Left ventricle myocardium inferior (tissue), 1 donor: ENCODE measurements at places on chromosomes 16 and 17.

- no peak for DNase-seq
These were observed 39.9 kb upstream of the ABCC11 start for GRCh38 chr16:48287239-48287638.

- DNase-seq = no peak
These were observed 24.2 kb downstream of the CASKIN2 start for GRCh38 chr17:75490953-75491649.

DNA sequence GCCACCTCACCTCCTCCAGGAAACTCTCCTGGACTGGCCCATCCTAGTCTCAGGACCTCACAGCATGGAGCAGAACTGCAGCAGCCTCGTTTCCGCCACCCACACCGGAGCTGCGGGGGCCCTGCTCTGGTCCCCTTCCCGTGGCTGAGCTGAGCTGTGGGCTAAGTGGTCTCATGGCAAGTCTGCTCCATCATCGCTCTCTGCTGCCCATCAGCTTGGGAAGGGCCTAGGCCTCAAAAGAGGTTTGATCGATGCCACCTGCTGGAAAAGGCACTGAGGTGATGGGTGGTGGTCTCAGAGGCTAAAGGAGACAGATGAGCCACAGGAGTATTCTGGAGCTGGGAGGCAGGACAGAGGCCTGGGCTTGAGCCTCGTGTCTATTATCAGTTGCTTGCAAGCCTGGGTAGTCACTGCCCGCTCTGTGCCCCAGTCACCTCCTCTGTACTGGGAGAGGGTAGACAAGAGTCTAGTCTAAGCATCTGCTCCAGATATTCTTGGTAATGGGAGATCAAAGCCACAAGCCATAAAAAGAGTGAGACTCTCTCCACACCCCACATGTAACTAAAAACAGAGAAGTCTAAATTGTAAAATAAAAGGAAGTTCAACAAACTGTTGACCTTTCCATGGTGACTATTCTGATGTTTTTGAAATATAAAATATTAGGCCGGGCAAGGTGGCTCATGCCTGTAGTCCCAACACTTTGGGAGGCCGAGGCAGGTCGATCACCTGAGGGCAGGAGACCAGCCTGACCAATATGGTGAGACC, 1.6 kb downstream of the ITGAE start:
- DNase-seq = no peak

DNA sequence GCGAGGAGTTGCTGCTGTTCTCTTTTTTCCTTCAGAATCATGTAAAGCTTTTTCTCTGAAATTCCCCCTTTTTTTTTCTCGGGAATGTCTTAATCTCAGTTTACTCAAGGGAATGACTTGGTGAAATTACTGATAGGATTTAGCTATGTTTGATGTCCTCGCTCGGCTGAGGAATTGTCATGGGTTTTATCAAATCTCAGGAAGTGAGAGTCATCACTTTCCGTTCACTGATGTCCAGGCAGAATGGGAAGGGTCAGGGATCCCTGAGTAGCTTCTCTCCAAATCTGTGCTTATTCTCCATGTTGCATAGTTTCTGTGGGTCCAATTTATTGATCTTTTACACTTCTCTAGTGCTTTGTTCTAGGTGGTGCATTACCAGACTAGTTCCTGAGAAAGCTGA, 6.3 kb downstream of the IGSF6 start:
- no peak for DNase-seq

GRCh38 chr16:13864689-13865088, 55.3 kb upstream of the ERCC4 start:
- no peak for DNase-seq

- no peak for DNase-seq
These were observed 25.0 kb downstream of the SCPEP1 start for GRCh38 chr17:57002904-57003303.

DNA sequence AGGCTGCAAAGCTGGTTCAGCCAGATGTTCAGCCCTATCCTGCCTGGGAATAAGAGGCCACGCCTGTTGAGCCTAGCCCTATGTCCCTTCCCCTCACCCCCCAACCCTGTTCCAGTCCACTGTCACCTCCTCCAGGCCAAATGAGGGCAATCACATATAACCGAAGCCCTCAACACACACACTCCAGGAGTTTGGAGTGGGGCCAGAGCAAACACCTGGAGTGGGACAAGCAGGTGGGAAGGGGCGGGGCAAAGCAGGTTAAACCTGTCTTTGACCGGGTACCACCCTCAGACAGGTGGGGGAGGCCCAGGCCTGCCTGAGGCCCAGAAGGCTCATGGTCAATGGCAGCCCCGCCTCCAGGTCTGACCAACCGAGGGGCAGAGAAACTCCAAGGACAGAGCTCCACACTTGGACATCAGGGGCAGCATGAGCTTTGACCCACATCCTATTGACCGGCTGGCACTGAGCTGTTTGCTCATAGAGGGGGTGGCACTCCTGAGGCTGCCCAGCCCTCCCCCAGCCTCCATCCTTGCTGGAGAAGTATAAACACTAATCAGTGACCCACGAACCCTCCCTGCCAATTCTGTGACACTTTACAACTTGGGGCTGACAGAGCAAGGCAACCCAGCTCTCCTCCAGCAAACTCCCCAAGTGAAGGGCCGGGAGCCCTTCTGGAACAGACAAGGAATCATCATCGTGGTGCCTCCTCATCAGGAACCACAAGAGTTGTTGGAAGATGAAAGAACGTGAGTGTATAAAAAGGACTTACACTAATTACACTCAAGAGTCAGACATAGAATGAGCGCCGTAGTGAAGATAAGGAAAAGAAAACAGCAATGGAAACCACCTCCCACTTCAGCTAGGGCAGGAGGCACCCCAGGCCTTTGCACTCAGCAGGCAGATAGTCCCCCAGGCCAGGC, 1.5 kb downstream of the ESRP2 start:
- no peak for DNase-seq

GRCh38 chr17:4135489-4135888, 7.3 kb downstream of the ZZEF1 start:
- DNase-seq = no peak

DNA sequence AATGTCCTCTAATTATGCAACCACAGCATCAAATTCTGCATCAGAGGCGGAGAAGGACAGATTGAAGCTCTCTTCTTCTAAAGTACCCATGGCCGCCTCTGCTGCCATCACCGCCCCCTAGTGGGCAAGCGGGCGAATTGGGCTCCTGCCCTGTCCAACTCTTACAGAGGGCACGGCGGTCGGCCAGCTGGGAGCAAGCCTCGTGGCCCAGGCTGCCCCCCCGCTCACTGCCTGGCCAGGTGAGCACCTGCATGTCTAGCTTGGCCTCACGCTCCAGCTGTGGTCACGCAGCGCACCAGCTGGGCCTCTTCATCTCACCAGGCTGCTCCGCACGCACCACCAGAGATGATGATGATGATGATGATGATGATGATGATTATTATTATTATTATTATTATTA, 146.1 kb upstream of the TOM1L1 start:
- no peak for DNase-seq

DNA sequence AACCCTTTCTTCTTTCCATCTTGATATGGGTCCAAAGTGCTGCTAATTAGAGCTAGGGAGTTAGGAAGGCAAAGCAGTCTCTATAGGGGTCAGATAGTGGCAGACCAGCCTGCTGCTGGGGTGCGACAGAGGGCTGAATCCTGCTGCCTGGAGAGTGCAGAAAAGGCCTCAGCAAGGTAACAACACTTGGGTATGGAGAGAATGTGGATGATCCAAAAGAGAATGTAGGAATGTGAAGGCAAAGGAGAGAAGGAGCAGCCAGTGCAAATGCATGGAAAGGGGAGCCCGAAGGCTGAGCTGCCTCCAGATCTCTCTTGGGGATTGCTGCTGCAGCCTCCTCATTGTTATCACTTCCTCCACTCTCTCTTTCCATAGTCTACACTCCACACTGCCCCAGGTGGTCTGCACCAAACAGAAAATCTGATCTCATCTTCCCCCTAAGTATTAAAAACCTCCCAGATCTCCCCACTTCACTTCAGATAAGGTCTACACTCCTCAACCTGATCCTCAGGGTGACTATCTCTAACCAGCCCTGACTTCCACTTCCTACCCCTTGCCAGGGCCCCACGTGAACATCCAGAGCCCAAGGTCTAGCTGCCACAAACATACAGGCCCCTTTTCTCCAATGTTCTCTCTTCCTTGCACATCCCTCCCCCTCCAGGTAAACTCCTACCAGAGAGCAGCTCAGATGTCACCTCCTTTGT, 28.8 kb downstream of the TOM1L2 start:
- no peak for DNase-seq

DNA sequence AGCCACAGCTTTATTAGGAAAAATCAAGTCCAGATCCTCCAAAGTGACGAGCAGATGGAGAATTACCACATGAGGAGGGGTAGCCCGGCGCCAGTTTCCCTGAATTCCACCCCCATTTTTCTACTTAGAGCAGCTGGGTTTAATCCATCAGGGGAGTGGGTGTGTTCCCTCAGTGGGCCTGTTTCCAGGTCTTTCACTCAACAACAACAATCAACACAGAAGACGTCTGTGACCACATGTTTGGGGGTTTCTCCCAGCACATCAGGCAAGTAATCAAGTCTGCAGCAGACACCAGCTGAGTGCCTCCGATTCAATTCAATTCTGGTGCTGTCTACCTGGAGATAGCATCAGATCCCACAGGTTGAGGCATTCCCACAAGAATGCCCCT, 6.8 kb downstream of the SLC6A2 start:
- peak; percentile 29 for DNase-seq

- DNase-seq = peak; percentile 71
These were observed 3.3 kb downstream of the HOXB2 start for GRCh38 chr17:48541577-48542113.

DNA sequence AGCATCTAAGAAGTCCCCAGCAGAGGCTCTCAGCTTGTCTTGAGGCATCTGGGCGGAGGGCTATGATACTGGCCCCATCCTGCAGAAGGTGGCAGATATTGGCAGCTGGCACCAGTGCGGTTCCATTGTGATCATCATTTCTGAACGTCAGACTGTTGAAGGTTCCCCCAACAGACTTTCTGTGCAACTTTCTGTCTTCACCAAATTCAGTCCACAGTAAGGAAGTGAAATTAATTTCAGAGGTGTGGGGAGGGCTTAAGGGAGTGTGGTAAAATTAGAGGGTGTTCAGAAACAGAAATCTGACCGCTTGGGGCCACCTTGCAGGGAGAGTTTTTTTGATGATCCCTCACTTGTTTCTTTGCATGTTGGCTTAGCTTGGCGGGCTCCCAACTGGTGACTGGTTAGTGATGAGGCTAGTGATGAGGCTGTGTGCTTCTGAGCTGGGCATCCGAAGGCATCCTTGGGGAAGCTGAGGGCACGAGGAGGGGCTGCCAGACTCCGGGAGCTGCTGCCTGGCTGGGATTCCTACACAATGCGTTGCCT, at the start of gene CIITA:
CIITA (plus strand) TSS at position 404 of the 543 bp plus-strand sequence; CDS start at position 533, 129 bp downstream.
- DNase-seq = peak; percentile 74

- no peak for DNase-seq
These were observed 70.4 kb downstream of the RPH3AL start for GRCh38 chr17:282000-282911.

GRCh38 chr17:17780922-17781590, 55.7 kb downstream of the SREBF1 start:
- no peak for DNase-seq

- DNase-seq = no peak
These were observed 32.1 kb upstream of the SREBF1 start for GRCh38 chr17:17868641-17869522.

- DNase-seq = no peak
These were observed 20.3 kb downstream of the CACNG5 start for GRCh38 chr17:66855204-66855603.

DNA sequence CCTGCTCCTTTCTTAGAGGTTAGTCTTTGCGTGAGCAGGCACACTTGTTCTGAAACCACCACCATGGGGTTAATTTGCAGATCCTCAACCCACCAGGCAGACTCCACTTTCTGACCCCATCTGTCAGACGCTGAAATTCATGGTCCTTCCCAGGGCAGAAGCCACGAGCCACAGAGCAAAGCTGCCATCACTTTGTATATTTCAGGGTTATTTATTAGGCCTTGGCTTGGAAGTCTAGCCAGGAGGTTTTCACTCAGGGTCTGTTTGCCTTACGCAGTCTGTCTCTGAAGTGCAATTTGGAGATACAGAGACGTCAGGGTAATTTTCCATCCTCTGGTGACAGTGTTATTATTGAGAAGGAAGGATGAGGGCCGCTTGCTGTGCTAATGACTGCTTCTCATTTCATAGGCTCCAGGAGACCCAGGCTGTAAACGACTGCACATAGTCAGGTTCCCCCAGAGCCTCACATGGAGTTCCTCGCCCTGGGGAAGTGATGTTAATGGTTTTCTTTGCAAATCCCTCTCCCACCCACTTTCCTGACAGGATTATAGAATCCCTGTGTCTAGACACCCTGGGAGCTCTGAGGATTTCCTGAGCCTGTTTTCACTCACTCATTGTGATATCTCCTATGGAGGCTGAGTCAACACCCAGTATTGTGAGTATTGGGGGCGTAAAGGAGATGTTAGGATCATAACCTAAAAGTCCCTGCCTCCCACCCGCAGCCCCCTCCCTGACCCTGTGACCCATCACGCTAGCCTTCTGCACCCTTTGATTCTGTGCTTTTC, 269.0 kb downstream of the ABCC12 start:
- DNase-seq = no peak

- DNase-seq = no peak
These were observed 108.9 kb upstream of the IRX5 start for GRCh38 chr16:54821731-54822130.

DNA sequence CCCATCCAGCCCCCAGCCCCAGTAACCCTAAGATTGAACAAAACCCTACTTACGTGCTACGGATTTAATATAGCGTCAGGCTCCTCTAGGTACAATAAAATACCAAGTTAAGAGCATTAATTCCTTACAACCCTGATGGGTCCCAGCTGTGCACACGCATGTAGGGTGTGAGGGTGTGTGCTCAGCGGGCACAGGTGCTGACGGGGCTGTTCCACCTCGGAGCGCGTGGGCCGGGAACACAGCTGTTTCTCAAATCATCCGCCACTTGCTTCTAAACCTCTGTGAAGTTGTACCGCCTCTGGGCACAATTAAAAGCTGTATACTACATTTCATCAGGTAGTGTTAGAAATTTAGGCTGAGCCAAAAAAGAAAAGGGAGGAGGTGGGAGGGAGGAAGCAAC, 478.6 kb downstream of the MAF start:
- no peak for DNase-seq

DNA sequence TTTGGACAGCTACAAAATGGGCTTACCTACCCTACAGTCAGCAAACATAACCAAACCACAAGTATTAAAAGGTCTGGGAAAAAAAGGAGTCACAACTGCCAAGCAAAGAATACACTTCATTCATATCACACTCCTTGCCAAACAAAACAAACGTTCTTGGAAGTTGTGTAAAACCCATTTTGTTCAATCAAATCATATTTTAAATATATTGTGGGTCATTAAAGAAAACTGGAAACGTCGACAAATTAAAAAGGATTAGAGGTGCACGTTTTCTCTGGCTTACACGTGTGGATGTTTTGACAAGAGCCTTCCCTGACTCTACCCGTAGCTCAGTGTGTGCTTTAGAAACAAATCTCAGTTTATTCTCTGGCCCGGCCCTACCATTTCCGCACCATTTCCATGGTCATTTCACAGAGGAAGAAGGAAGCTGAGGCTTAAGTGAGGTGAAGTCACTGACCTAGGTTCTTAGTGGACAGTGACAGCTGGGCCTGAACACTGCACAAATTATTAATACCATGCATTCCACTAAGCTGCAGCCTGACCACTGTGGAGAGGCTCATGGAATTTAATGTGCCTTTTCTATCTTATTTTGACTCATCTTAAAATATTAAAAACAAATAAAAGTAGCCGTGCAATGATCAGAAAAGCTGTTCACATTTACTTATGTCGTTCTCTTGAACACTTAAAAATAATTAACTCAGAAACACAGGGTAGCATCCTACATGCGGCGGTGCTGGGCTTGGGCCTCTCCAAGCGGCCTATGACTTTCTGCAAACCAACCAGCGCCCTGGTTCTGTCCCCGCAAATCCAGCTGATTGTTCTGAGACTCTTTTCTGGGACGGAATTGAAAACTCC, 968 bp downstream of the CEP112 start:
- no peak for DNase-seq
